CD4-positive, alpha-beta T cell treated with Interleukin-4 for 1 hour (primary cell): ENCODE measurements at places on chromosomes 12 and 14.

GRCh38 chr14:87864356-87865270, 128.4 kb downstream of the GALC start:
- no peak for DNase-seq

GRCh38 chr12:23133471-23133870, 508.5 kb downstream of the ETNK1 start:
- DNase-seq = no peak

GRCh38 chr14:23406725-23407355, 1.2 kb downstream of the MYH6 start:
- no peak for DNase-seq

GRCh38 chr12:18483698-18484325, 222.5 kb downstream of the PIK3C2G start:
- no peak for DNase-seq

DNA sequence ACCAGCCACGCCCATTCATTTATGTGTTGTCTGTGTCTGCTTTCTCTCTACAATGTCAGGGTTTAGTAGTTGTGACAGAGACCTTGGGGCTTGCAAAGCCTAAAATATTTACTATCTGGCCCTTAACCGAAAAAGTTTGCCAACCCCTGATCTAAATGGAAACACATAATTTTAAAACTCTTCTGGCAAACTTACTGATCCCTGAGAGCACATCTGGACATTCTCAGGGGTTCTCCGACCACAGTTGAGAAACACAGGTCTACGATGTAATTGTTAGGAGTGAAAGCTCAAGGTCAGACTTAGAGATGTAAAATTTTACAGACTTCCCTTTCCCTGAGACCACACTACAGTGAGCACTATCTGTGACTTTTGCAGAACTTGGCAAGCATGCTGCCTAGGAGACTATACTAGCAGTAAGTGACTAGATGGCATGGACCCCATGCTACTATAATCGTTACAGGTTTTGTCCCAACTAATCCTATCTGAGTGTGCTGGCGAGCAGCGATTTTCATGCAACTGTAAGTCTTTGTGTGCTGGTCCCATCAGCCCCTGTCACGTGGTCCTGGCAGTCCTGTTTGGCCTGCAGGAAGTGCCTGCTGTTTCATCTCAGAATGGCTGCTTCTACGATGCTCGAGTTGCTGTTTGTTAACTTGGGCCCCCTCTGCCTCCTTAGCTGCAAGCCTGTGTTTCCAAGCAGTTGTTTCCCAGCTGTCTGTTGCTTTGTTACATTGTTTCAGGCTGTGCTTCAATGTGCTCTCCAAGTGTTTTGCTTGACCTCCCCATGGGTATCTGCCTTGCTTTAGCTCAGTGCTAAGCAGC, 21.6 kb downstream of the TMTC2 start:
- DNase-seq = no peak

DNA sequence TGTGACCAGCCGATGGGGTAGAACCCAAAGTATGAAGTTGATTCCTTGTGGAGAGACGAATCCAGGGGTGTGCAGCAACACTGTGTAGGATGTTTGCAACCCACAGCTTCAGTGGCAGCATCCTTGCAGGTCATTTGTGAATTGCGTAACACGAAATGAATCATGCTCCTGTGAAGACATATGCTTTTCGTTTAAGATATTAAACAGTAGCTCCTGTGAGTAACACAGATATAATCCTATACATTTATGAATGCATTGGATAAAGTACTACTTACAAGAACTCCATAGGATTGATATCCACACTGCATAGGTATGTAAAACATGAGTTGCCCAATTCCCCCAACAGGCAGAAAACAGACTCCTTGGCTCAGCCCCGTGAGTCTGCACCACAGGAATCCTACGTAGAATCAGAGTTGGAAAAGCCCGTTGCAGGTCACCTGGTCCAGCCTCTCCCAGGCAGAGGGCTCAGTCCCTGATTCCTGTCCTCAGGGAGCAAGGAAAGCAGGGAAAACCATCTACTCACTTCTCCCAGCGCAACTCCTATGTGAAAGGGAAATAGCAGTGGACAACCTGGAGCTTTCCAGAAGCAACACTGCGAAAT, 75.8 kb downstream of the GPATCH2L start:
- DNase-seq = no peak

- DNase-seq = peak; percentile 58
These were observed 21.9 kb upstream of the HIP1R start for GRCh38 chr12:122813310-122813713.

GRCh38 chr14:88005050-88005481, at the start of gene GPR65:
GPR65 (plus strand) TSS chr14:88005135; CDS start chr14:88010848, 5,713 bp downstream.
- peak; percentile 85 for DNase-seq

GRCh38 chr12:92544322-92544721, 158.5 kb upstream of the PLEKHG7 start:
- DNase-seq = no peak

DNA sequence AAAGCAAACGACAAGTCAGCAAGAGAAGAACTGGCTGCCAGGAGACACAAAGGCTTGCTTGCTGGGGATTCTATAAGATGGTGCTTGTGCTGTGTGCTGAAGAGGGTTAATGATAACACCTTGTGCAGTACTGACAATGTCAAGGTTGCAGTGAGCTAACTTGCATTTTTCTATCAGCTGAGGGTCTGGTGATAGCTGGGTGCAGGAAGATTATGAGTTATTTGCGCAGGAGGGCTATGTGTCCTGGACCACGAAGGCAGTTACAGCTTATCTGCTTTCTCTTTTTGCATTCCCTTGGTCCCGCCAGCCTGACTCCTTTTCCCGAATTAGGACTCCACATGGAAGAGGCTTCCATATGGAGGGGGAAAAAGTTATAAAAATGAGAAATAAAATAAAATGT, 42.4 kb downstream of the R3HDM2 start:
- no peak for DNase-seq

DNA sequence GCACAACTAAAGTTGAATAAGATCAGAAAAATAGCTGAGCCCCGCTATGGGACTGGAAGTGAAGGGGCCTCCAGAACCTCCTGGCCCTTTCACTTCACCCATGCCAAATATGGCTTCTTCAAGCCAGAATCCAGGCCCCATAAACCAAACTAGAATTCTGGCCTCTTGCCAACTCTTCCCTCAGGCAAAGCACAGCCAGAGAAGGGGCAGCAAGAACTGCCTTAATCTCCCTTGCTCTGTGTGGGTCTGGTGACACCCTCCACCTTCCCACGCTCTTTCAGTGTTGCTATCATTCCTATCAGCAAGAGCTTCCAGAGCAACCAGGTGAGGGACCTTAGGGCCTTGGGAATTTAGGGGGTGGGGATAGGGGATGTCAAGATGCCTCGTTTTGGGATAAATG, 3.1 kb upstream of the PNMA1 start:
- DNase-seq = no peak

DNA sequence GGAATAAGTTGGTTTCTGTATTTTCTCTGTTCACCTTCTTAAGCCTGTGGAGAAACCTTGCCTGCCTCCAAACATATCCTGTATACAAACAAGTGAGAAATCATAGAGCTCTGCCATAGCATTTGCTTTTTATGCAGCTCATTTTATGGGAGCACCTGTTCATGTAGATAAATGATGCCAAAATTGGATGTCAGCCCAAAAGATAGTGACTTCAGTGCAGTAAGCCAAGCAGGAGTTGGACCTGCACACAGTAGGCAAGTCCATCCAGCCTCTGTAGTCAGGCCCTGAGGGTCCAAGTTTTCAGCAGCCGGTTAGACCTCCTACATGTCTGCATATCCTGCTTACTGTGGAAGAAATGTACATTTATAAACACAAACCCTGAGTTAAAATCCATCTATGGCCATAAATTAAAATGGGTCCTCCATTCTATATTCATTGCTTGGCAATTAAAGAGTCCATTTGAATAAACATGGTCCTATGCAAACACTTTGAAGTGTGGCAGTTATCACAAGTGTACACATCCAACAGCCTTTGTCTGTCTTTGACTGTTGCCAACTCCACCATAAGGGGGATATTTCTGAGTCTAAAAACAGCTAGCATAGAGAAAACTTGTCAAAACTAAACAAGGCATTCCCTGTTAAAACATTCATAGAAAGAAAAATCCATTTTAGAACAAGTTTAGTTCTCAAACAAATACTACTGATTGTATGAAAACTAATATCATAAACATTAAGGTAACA, 847.8 kb downstream of the RPS29 start:
- DNase-seq = no peak

- DNase-seq = no peak
These were observed 7.9 kb downstream of the IFFO1 start for GRCh38 chr12:6547987-6548386.

DNA sequence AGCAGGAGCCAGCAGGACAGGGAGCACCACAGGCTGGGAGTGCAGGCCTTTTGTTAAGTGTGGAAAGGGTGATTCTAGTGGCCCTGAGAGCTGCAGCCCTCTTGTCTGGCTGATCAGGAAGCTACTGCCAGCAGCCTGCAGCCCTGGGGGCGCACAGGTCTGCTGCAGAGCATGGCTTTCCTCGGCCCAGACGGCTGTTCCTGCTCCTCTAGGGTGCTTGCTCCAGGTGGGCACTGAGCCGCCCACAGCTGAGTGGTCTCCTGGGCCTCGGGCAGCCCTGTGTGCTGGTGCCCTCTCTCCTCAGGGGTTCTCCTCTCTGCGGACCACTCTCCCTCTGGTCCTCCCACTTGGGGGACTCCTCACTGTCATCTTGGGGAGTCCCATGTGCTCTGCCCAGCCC, 18.9 kb downstream of the CCDC88C start:
- no peak for DNase-seq

DNA sequence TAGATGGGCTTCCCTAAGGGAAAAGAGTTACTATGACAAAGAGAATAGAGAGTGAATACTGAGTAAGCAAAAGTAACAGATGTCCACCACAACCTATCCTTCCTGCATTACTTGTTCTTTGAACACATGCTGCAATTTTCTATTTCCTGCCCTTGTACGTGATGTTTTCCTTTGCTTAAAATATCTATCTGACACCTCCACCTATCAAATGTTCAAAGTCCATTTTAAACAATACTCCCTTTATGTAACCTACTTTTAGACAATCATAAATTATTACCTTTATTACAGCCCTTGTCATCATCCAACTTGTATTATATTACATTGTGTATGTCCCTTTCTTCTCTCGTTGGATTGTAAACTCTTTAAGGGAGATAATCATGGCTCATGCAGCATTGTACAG, 147.2 kb upstream of the DYRK2 start:
- DNase-seq = no peak

DNA sequence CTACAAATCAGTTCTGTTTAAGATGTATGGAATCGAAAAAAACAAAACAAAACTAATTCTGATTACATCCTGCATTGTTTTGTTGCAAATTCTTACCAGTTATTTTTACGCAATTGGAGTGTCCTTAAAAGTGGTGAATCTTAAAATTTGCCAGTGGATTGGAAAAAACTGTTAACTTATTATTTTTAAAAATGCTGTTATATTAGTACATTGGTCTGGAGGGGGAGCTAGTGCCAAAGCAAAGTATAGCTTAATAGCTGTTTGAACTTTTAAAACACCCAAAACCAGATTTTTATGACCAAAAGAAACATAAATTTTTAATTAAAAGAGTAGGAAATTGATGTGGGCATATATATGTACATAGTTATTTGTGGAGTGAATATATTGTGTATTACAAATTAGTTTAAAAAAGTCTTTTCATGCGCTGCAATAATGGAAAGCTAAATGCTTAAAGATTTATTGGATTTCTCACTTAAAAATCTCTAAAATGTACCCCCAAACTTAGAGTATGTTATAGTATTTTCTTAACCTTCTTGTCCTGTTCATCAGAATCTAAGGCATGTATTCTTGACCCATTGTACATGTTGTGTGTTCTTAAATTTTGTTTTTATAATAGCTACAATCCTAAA, 2.5 kb downstream of the FUT8 start:
- DNase-seq = no peak

DNA sequence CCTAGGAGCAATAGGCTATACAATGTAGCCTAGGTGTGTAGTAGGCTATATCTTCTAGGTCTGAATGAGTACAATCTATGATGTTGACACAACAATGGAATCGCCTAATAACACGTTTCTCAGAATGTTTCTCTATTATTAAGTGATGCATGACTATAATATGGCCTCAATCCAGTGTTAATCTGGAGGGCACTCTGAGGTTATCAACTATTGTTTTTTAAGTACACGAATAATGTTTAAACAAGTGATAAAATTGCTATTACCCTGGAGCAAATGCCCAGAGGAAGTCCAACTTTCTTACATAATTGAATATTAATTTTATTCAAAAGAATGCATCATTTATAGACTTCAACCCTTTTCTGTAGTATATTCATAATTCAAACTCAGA, 16.4 kb upstream of the CNIH1 start:
- no peak for DNase-seq

GRCh38 chr14:63996016-63996415, 143.2 kb downstream of the SYNE2 start:
- DNase-seq = no peak

GRCh38 chr12:100984796-100985195, 190.2 kb downstream of the ANO4 start:
- DNase-seq = no peak

DNA sequence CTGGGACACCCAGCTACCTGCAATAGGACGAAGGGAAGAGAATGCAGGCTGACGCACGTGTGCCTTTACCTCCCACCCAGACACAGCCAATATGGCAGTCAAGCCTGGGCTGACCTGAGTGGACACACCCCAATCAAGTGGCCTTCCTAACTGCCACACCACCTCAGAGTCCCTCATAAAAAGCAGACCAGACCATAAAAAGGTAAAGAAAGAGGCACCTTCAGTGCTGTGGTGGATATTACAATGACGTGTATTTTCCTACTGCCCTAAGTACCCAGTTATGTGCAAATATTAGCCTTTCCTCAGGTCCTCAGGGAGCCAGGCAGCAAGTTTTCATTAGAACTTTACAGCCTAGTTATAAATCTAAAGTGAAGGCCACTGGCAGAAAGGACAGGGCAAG, 75.8 kb downstream of the KCNK10 start:
- no peak for DNase-seq

GRCh38 chr12:107459641-107460040, 226.0 kb upstream of the PWP1 start:
- DNase-seq = no peak

DNA sequence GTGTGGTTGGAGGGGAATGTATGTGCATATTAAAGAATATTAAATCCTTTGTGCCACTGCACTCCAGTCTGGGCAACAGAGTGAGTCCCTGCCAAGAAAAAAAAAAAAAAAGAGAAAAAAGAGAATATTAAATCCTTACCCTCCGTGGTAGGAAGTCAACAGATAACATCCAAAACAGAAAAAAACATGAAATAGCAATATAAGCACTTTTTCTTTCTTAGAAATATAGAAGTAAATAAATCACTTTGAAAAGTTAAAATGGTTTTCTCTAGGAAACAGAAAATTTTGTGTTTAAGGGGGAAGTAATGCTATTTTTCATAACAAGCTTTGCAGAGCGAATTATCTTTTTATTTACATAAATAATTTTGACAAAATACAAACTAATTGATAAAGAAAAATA, 17.6 kb downstream of the SOS2 start:
- DNase-seq = no peak

GRCh38 chr12:5493018-5493417, 61.1 kb downstream of the NTF3 start:
- DNase-seq = no peak

DNA sequence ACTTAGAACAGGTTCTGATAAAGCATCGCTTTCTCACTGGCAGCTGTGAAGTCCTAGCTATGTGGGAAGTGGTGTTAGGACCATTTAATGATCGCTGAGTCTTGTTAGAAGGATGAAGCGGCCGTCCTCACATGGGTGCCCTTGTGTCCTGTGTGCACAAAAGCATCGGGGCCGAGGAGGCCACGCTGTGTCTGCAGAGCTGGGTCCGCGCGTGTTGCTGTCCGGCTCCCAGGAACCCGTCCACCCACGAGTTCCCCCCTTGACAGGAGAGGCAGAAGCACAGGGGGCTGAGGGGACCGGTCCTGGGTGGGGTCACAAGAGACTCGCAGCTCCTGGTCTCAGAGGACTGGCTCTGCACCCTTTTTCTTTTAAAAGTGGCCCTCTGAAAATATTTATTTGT, 90.4 kb downstream of the ADGRD1 start:
- no peak for DNase-seq
